ENCODE measurements at places on chromosomes 3 and 15.

DNA sequence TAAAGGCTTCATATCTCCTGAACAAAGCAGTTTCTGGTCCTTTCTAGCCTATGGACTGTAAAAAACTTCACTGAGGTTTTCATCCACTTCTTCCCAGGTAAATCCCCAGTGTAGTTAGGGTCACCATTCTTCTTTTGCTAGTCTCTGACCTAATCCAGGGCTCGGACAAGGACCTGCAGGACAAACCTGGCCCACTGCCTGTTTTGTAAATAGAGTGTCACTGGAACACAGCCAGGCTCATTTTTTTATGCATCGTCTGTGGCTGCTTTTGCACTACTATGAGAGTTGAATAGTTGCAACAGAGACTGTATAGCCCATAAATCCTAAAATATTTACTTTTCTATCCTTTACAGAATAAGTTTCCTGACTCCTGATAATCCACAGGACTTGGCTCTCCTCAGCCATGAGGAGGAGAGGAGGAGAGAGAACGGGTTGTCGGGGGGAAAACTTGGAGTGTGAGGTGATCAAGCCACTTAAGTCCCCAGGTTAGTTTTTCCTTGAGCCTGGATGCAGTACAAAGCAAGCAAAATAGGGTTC, 29.0 kb downstream of the CCR3 start:
- no peak for DNase-seq

DNA sequence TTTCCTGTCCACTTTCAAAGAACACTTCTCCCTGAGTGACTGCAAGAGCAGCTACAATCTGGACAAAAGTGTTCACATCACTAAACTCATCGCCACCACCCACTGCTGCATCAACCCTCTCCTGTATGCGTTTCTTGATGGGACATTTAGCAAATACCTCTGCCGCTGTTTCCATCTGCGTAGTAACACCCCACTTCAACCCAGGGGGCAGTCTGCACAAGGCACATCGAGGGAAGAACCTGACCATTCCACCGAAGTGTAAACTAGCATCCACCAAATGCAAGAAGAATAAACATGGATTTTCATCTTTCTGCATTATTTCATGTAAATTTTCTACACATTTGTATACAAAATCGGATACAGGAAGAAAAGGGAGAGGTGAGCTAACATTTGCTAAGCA, 1.8 kb downstream of the CCRL2 start:
- DNase-seq, result no peak

DNA sequence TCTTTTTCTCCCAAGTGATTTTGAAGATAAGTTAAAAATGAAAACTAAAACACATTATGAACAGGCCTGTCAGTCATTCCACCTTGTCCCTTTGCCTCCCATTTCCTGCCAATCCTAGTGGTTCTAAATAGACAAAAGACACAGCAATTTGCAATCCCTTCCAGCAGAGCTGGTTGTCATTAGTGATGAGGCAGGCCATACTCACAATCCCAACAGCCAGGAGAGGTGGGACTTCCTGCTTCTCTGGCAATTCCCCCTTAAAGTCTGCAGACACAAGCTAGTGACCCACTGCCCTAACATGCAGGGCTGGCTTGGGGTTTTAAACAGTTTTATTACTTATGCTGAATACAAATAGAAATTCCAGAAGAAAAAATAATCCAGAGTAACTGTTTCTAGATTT, 38.4 kb upstream of the RBP1 start:
- DNase-seq, result no peak

GRCh38 chr3:64473466-64473865, 214.3 kb downstream of the ADAMTS9 start:
- DNase-seq, result no peak

GRCh38 chr15:86162172-86162591, 82.5 kb downstream of the AGBL1 start:
- DNase-seq, result no peak

DNA sequence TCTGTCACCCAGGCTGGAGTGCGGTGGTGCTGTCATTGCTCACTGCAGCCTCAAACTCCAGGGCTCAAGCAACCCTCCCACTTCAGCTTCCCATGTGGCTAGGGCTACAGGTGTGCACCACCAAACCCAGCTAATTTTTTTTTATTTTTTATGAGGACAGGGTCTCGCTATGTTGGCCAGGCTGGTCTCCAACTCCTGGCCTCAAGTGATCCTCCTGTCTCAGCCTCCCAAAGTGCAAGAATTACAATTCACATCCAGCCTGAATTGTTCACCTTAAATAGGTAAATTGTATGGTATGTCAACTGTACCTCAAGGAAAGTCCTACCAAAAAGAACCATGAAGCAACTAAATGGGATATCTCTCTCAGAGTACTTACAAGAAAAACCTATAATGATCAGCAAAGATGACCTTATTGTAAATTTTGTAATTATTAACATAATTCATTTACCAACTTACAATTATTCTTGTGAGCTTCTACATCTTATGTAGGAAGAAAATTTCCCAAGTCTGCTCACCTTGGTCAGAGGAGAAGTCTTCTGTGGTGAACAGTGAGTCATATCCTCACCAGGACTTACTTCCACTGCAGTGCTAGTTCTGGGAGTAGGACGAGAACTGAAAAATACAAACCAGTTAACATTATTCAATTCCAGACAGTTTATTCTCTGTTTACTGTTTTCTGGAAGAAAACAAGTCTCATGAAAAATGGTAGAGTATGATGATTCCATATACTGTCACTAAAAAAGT, 54.4 kb downstream of the ULK4 start:
- no peak for DNase-seq

DNA sequence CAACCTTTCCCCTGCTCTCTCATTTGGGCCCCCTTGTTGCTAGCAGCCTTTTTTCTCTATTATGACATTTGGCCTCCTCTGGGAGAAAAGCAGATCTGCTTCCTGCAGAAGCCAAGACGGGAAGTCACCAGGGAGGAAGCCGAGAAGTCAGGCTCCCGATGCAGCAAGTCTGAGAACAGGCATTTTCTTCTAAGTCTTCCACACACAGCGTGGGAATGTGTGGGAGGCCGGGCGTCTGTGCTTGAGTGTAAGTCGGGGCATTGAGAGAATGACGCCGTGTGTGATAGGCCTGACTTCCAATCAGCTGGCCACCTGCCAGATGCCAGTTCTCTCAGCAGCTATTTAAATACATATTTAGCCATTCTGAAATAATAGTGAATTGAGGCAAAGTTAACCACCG, 75.8 kb upstream of the FAM98B start:
- no peak for DNase-seq

GRCh38 chr3:99332276-99332675, 306.1 kb upstream of the COL8A1 start:
- DNase-seq, result no peak

DNA sequence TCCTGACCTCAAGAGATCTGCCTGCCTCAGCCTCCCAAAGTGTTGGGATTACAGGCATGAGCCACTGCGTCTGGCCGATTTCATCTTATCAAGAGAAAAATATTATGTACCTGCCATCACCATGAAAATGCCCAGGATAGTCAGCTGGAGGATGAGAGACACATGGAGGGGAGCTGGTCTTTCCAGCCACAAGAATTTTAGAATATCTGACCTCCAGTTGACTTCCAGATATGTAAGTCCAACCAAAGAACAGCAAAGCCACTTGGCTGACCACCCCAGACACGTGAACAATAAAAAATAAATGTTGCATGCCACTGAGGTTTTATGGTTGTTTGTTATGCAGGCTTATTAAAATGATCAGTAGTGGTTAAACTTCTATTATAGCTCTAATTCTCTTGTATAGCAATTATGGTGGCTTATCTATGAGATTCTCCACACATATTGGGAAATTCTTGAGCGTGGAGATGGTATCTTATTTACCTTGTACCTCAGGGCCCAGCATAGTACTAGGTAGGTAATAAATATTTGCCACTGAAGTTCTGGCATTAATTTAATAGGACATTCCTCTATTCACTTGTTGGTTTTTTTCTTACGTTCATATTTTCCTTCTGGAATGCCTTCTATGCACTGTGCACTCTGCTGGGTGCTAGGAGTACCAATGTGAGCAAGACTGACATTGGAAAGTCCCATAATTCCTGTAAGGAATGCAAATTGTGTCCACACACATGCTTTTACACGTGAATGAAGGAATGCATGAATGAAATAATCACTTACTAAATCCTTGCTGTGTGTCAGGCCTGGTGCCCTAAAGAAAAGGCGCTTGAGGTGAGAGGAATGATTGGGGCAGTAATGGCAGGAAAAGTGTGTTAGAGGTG, 77.6 kb downstream of the EDEM1 start:
- no peak for DNase-seq

DNA sequence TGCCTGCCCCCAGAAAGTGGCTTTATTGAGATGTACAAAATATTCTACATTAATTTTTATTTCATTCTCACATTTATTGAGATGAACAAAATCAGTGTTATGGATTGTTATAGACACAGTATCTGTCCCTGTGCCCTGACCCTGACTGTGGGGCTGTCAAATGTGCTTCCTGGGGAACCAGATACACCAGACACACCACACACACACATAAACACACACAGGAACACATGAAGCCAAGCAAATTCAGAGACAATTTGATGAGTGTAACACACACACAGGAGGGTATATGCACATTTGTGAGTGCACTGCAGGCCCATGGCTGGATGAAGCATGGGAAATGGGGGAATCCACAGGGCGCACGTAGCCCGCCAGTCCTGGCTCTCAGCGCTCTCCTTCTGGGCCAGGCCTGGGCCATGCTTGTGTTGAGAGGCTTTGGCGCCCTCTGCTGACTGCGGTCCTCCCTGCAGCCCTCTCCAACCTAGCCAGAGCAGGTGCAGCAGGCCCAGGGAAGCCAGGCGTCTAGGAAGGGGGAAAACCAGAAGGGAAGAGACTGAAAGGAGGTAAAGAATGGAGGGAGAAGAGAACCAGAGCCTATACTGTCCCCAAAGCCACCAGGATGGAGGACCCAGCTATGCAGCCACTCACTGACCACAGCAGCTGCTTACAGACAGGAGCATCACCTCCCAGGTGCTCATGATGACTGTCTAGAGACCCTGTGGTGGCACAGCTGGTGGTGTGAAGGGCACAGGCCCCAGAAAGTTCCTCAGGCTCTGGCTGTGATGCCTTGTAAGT, 18.0 kb upstream of the LOXL1 start:
- DNase-seq, result no peak

DNA sequence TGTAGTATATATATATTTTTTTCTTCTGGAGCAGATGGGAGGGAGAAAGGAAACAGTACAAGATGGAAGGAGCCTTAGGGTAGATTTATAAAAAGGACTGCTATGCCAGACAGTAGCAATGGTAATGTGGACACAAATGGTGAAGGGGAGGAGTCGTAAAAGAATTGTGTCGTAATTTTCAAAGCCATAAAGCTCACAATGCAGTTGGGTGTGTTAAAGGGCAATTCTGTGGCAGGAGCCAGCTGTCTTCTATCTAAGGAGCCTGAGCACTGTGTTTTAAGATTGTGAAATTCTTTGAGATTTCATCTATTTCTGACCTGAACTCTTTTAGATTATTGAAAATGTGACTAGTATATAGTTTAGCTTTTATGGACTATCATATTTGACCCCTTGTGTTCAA, 58.9 kb downstream of the CNOT10 start:
- no peak for DNase-seq

GRCh38 chr3:136703429-136703828, 48.7 kb downstream of the STAG1 start:
- DNase-seq, result no peak

- DNase-seq, result no peak
These were observed 189.4 kb downstream of the SLC9A9 start for GRCh38 chr3:143658861-143659260.

GRCh38 chr3:174023421-174023820, 625.9 kb downstream of the NLGN1 start:
- no peak for DNase-seq

DNA sequence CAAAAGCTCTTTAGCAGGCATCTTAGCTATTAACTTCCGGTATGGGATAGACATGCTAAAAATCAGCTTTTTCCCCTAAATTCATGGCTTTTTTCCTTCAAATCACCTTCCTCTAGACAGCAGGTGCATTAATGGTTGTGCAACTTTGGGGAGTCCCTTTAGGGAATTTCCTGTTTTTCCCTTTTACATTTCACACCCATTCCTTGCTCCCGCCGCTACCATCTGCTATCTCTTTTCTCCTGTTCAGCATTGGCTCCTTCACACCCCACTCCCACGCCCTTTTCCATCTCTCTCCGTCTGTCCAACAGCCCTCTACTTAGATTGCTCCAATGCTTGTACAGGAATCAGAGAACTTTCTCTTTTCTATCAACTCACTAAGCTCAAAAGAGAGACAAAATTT, 43.4 kb downstream of the FEZF2 start:
- no peak for DNase-seq

GRCh38 chr15:47411733-47412132, 305.6 kb upstream of the SEMA6D start:
- no peak for DNase-seq

GRCh38 chr3:36796881-36797280, 32.5 kb upstream of the DCLK3 start:
- DNase-seq, result no peak

DNA sequence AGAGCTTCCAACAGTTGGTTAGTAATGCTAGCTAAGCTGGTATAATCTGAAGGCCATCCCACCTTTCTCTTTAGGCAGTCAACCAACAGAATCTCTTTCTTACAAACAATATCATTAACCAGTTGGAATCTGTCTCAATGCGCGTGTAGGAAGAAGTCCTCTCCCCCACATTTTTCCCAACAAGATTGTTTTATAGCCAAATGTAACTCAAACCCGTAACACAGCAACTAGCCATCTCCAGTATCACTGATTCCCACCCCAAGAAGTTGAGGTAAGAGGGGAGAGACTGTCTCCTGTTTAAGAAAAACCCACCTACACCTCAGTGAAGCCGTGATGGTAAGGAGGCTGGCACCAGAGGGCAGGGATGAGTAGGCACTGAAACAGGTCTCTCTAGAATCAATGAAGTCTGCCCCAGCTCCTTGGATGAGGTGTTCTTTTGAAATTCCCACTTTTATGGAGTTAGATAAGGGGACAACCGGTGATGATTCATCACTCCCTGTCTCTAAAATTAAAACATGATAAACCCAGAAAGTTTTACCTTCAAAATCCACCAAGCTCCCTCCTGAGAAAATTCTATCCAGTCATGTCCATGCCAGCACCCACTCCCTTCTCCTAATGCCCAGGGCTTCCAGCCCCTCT, 30.9 kb downstream of the CDC25A start:
- DNase-seq, result no peak

DNA sequence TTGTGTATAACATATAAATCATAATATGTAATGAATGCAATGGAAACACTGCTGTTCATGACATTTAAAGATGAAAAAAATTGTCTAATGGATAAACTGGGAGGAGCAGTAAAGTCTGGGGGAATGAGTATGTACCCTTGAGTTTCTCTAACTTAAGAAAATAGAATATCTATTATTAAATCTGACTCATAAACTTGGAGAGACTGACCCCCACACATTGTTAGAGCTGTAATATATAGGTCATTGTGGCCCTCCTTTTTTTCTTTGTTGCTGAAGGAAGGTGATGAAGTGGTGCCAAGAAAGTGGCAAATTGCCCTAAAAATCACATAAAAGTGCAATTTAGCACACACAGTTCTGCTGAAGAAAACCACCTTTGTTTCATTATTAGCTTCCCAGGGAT, 389.8 kb upstream of the RARB start:
- DNase-seq, result no peak

- no peak for DNase-seq
These were observed 165.4 kb downstream of the SSR3 start for GRCh38 chr3:156389449-156389950.
